Gastroesophageal sphincter (tissue), 4 donors: ENCODE measurements at places on chromosomes 7 and 10. TPM values are rescaled to one million over a fixed set of nuclear protein-coding genes. Genes with fewer than 3 reads are reported as not detected.

DNA sequence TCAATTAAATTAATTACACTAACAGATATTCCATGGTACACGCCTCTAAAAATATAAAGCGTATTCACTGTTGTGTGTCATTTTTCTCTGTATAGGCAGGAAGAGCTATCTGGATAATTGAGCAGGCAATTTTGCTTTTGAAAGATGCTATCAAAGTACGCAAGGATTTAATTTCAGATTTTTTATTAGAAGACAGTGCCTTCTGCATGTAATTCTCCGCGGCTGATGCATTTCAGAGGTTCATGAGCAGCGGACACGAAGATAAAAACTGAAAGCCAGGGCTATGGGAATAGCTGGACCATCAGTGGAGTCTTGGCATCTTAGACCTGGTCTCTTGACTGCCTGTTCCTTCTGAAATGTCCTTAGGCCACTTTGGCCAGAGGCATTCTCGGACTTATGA lies 35.7 kb upstream of the SDK1 start:
- ATAC-seq: no peak

DNA sequence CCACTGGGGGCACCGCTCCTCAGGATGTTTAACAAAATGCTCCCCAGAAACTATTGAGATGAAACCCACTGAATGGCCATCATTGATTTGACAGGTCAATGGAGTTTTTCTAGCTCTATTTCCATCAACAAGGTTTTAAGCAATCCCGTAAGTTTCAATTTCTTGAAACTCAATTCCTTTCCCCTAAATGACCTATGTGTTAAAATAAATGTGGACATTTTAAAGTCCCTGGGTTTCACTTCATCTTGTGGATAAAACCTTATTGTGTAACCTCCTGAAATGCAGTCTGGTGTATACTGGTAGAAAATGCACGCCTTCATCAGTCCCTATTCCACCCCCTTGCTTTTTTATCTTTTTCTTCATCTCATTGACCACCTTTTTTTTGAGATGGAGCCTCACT lies 8.9 kb upstream of the C7orf33 start:
- ATAC-seq: no peak

CYREN gene
- total RNA-seq: 37.0 TPM

CCDC3 gene
- total RNA-seq: 13.7 TPM

ODAD2 gene
- 1.7 TPM for total RNA-seq

FKBP6 gene
- total RNA-seq: not detected
